Activated CD4-positive, alpha-beta T cell treated with anti-CD3 and anti-CD28 coated beads for 48 hours (primary cell): ENCODE measurements at places on chromosomes 3 and 15.
A peak's percentile ranks its signal among the peaks of the same experiment; 100 is the strongest.

DNA sequence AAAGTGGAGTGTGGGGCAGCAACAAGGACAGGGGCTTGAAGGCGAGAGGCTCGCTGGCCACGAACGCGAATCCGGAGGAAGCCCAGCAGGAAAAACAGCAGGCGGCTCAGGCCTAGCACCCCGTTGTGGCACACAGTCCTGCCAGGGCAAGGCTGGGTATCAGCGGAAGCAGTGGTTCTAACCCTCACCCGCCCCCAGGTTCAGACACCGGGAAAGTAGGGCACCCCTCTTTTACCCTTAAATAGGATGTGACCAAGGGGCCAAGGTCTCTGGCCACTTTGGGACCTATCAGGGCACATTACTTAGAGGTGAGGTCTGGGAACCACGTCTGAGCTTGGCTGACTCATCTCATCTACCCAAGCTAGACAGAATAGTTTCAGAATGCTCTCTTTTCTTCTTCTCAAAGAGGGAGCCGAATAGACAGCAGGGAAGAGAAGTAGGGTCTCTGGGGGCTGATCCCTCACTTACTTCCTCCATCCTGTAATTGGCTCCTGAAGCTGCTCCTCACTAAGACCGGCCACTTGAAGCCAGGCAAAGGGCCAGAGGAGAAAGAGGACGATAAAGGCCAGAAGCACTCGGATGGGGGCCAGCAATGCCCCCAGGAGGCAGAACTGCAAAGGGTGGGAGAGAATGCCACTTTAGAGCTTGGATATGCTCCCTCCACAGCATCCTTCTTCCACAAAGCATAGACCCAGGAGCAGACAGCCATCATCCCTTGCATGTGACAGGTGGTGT lies 1.7 kb downstream of the LPCAT4 start:
- peak; percentile 5 for DNase-seq

DNA sequence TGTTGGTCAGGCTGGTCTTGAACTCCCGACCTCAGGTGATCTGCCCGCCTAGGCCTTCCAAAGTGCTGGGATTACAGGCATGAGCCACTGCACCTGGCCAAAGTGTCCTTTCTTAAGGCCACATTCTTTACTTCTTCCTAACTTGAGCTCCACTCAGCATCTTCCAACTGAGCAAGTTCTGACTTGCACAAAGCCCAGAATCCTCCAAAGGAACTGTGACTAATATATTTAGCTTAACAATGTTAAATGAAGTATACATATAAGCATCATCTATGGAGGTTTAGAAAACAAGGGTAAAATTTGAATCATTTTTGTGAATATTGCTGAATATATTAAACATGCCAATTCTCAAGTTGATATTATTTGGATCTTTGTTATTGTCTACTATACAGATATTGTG lies 93.7 kb downstream of the SHQ1 start:
- no peak for DNase-seq

DNA sequence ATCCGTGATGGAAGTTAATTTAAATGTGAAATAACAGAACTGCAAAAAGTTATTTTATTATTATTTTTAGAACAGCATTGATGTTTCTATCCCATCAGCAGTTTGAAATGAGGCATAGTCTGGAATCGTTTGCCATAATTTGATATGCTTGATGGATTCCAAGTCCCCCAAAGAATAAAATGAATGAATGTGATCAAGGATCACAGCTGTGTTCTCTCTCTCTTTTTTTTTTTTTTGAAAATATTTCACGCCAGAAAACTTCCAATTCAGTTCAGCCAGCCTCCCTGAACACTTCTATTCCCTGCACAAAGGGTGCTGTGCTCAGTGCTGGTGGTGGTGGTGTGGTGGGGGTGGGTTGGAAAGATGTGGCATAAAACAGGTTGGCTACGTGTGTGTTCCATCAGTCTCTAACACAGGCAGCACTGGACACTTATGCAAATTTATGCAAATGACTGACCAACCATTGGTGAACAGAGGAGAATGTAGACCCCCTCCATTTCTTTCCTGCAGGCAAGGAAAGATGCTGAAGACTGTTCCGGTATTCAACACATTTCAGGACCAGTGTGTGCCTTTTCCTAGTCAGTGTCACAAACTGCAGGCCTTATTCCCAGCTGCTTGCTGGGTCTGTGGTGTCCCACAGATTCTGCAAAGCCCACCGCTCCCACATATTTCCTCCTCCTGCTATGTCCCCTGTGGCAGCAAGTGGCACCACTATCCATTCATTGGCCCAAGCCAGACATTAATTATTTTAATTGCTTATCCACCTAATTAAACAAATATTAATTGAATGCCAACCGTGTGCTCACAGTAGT lies 10.6 kb downstream of the ARNT2 start:
- DNase-seq = no peak

DNA sequence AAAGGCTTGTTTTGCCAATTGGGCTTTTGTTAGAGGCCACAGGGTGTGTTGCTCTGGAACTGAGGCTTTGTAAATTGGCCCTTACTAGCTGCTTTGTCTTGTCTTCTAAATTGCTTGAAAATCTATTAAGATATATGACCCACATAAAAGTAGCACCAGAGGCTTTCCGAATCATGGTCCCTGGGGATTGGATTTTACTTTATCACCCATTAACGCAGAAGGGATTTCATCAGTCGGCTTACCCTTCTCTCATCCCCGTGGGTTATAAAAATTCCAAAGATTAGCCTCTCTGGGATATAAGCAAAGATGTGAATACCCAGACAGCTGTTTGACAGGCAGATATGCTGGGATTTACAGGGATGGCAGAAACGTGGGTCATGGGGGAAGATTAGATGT lies 98.3 kb upstream of the CHL1 start:
- DNase-seq = no peak

GRCh38 chr3:166902374-166902773 lies 477.7 kb downstream of the ZBBX start:
- DNase-seq = no peak

DNA sequence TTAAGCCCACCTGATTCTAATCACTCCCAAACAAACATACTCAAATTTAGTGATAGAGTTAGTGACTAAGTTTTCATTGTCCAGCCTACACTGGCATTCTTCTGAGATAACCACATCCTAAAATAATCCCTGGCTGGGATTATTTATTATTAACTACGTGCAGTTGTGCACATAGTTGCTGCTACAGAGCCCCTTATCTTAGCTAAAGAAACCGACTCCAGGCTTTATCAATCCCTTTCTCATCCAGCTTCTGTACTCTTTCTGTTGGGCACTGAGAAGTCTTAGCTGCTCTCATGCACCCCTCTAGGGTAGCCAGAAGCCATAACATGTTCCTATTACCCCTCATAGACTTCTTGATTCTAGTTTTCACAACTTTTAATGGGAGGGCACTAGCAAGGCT lies 208.7 kb downstream of the MBNL1 start:
- DNase-seq = no peak

- DNase-seq = no peak
Observed at GRCh38 chr15:100147828-100148227, 193.9 kb downstream of the ADAMTS17 start.

DNA sequence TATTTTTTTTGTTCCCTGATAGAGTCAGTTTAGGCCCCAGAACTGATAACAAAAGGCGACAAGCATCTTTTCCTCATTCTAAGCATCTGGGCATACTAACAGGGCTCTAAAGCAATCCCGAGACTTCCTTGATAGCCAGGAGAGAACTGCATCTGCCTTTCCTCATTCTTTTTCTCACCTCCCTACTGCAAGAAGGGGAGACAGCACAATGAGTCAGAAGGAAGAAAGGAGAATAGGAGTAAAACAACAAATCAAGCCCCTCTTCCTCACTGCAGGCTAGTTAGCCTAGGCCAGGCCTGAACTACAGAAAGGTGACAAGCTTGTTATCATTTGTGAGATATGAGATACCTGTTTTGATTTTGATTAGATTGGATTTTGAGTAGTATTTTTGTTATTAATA lies 97.9 kb downstream of the NAALADL2 start:
- DNase-seq = no peak

DNA sequence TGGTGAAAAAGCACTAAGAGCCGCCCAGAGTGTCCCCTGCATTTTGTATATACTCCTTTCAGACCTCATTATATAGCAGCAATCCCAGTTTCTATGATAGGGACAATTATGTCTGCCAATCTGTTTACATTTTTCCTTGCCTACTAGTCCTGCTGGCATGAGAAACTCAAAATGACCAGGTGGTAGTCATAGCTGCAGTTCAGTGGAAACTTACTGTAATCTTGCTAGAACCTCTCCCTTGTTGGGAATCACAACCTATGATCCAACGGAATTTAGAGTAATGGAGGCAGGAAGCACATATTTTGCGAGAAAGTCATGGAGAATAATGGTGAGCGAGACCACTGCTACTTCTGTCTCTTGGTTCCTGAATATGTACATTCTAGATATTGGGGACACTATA lies 28.6 kb upstream of the MINAR1 start:
- DNase-seq = no peak

DNA sequence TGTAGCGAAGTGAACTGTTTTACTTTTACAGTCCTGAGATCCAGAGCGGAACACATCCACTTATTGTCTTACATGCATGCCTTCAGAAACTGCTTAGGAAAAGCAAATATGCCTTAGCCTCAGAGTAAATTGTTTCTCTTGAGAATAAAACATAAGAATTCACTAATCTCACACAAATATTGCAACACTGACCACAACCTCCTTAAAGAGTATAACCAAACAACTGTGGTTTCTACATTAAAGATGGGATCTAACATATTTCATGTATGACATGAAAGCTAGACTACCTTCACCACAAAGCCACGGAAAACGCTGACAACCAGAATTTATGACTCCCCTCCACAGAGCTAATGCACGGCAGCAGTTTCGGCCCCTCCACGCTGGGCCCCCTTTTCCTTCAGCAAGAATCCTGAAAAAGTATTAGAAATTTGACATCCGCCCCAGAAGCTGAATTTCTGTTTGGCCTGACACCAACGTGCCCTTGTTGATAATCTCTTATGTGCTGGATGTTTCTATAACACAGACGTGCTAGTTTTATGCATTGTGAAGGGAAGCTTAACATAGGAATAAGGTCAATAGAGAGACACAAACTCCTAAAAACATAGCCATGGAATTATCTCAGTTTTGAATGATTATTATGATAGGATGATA lies 84.6 kb downstream of the GREM1 start:
- peak; percentile 16 for DNase-seq

DNA sequence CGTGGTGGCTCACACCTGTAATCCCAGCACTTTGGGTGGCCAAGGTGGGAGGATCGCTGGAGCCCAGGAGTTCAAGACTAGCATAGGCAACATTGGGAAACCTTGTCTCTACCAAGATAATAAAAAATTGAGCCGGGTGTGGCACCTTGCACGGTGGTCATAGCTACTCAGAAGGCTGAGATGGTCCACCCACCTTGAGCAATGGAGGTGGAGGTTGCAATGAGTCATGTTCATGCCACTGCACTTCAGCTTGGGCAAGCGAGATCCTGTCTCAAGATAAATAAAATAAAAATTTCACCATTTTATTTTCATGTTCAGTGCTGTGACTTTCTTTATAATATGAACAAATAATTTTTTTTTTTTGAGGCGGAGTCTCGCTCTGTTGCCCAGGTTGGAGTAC lies 12.5 kb downstream of the MAPK6 start:
- DNase-seq = no peak

GRCh38 chr3:60542995-60543394 lies 708.3 kb downstream of the FHIT start:
- DNase-seq = no peak

- no peak for DNase-seq
Observed at GRCh38 chr3:114112696-114113095, 56.2 kb downstream of the QTRT2 start.

DNA sequence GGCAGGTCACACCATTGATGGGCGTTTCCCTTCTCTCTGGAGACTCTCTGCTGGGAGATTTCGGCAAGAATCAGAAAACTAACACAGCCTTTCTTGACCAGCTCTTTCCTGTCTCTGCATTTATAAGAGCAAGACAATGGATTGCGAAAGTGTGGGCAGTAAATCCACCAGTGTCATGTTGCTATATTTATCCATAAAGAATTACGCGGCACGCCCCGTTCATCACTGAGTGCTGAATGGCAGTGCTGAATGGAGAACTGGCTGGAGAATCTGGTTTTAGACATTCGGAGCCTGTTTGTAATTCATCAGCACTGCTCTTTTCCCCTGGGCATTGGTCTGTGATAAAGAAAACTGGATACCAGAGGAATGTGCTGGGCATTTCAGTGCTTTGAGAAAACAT lies 2.0 kb upstream of the CEMIP start:
- DNase-seq = no peak

DNA sequence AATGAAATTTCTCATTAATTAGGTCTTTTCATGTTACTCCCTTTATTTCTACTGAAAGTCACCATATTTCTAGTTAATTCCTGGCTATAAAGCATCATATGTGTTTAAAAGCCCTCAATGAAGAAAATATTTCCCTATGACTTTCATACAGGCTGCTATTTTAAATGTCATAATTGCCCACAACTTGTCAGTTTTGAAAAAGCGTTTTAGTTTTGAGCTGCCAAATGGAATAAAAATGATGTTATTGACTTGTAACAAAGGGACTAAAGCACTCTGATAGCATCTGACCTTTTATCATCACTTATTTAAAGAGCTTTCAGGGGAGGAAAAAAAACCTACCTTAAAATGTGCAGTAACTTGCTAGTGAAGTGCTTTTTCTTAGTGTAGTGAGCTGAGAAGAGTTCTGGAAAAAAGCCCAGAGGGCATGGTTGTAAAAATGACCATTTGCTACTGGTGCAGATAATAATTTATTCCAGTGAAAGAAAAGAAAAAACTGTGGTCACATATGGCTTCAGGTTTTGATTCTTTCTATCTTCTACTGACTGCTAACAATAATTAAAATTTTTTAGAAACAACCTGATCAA lies 877.2 kb downstream of the CADM2 start:
- DNase-seq = no peak

DNA sequence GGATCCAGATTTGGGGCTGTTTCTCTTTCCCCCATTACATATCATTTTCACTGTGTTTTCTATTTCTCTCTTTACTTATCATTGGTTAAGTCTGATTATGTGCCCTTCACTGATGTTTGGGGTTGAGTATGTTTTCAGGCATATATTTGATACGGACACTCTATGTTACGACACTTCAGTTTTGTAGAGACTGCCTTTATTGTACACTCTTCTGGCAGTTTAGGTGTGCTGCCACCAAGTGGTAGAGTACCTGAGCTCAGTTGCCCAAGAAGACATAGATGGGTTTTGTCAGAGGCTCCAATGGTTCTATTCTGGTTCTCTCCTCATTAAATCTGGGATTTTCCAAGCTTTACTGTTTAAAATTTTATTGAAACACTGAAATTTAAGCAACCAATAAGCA lies 255.0 kb upstream of the ROPN1 start:
- DNase-seq = no peak

DNA sequence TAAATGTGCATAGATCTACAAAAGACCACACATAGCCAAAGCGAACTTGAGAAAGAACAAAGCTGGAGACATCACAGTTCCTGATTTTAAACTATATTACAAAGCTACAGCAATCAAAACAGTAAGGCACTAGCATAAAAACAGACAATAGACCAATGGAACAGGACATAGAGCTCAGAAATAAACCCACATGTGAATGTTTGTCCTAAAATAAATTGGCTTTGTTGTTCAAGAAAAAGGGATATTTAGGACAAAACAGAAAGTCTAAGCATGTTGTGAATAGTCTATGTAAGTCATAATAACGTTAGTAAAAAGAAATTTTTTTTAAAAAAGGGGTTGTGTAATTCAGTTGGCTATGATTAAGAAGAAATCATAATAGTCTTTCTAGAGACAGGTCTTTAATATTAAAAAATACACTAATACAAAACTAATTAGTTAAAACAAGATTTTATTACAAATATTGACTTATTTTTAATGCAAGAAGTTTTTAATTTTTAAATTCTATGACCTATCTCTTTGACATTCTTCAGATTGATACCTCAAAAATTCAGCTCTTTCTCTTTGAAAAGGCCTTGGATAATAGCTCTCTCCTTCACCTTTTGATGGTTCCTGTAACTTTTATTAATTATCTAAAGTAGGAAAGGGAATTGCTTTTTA lies 11.6 kb downstream of the TMEM212 start:
- no peak for DNase-seq
